ENCODE measurements at places on chromosomes 6 and 20.

GRCh38 chr20:21389368-21389767, 8.0 kb downstream of the NKX2-4 start:
- ATAC-seq, result no peak

DNA sequence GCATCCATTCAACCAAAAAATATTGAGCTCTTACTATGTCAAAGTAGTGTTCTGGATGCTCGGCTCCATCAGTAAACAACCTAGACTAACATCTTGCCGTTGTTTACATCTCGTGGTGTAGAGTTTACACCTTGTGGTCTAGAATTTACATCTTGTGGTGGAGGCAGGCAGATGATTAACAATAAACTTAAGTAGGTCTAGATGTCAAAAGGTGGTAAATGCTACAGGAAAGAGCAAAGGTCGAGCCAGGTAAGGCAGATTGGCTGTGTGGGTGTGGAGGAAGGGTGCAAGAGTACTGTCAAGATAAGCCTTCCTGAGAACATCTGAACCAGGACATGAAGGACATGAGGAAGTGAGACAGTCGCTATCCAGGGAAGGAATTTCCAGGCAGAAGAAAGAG, 88.4 kb upstream of the ESR1 start:
- no peak for ATAC-seq

DNA sequence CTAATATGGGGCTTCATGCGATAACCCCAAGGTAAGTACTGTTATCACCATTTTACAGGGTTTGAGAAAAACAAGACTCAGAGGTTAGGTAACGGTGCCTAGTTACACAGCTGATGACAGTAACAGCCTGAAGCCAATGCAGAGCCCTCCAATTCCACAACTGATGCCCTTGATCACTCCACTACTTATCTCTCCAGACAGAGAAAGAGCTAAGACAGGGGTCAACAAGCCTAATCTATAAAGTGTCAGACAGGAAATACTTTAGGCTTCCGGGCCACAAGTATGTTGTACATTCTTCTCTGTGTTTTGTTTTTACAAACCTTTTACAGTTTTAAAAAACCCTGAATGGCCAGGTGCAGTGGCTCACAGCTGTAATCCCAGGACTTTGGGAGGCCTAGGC, 50.9 kb downstream of the MAP7 start:
- no peak for ATAC-seq

GRCh38 chr6:157134402-157135047, 188.8 kb downstream of the TMEM242 start:
- ATAC-seq, result no peak

- no peak for ATAC-seq
Observed at GRCh38 chr6:4610256-4610655, 165.9 kb upstream of the CDYL start.

DNA sequence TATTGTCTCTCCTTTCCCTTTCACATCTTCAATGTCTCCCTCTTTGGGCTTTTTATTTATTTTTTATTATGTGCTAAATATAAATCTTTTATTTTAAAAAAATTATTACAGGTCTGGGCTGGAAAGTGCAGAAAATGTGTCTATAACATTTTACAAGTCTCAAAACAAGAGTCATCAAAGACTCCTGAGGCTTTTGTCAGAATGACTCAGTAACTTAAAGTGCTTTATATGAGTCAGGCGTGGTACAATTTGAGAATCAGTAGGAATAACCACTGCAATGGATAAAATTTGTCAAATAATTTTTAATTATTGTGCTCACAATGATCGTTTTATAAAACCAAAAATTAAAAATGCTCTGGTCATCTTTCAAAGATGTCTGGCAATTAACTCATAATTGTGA, 193.9 kb downstream of the MMUT start:
- ATAC-seq, result no peak

DNA sequence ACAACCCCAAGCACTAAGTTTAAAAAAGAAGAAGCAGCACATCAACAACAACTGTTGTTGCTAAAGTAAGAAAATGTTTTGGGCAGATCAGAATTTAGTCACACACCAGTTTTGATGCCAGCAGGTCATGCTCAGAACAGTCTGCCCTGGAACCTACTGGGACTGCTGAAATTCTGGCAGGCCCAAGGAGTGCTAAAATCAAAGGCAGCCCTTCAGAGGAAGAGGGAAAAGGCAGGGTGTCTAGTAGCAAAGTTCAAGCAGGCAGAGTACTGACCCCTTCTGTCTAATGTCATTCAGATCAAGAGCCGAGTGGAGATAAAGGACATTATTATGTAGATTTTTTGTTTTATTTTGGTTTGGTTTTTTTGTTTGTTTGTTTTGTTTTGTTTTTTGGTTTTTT, 96.6 kb upstream of the LOC128125822 start:
- ATAC-seq, result no peak

- no peak for ATAC-seq
Observed at GRCh38 chr6:33762713-33763112, 16.0 kb upstream of the IP6K3 start.
